EL (cell line): ENCODE measurements at places on chromosomes 4 and X.

DNA sequence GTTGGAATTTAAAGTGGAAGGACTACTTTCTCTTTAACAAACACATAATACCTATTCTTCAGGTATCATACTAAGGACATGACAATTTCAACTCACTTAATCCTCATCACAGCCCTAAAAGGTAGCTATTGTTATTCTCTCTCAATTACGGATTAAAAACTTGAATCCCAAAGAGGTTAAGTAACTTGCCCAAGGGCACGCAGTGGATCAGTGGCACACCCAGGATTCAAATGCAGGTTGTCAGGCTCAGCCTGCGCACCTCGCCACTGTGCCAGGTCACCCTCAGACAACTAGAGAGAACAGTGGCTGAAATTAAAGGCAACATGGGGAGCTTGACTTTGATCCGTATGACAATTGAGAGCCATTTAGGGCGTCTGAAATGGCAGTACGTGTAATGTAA is 67.6 kb downstream of the MFAP3L start:
- DNase-seq = no peak

DNA sequence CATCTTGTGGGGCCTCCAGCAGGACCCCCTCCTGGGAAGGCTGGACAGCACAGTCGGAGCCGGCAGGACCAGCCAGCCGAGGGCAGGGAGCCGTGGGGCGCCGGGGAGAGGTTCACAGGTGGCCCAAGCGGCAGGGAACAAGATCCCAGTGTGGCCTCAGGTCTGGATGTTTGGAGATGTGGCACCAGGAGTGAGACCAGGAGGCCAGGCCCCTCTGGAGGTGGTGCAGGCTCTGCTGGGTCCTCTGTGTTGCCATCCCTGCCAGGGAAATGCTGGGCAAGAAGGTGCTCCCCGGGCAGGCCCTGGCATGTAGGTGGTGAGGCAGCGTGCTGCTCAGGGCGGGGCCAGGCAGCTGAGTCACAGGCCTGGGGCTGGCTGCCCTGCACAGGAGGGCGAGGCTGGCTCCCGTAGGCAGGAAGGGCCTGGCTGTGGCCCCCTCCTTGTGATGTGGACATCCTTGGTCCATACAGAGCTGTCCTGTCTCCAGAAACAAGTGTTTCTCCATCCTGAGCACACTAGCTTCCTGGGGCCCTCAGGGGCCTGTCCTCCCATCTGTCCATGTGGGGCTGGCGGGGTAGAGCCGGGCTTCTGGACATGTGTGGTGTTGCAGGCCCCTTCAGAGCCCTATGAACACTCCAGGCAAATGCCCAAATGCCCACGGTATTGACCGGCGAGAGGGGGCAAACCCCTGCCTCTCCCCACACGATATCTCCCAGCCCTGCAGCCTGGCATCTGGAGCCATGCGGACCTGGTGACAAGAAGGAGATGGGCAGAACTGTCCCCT is 4.8 kb upstream of the HGFAC start:
- DNase-seq = peak; percentile 71

- no peak for DNase-seq
Observed at GRCh38 chr4:75434105-75434504, 80.1 kb downstream of the RCHY1 start.

DNA sequence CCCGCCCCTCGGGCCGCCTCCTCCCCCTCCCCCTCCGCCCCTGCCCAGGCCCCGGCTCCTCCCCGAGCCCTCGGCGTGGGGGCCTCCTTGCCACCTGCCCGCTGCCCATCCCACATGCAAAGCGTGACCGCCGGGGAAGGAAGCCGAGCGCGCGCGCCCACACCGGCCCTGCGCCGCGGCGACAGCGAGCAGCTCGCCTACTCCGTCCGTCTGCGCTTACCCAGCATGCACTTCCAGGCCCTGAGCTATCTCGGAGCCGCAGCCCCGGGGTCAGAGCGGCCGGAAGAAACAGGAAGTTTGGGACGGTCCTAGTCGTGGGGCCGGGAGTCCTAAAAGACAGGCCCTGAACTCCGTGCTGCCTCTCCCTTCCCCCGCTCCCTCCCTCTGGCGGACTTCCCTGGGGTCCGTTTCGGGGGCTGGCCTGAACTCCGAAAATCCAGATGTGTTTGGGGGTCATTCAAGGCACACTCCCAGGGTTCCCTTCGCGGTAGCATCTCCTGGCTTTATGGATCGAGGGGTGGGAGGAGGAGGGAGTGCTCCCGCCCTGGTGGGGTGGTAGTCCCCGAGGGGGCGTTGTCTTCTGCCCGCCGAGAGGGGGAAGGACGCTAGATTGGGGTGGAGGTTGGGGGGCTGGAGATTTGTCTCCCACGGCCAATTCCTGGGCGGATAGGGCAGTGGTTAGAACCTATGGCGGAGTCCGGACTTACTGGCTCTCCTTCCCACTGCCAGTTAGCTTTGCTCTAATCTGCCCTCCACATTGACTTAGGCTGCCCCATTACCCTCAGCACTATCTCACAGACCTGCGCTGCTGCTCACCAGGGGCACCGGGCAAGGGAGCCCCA is 25.0 kb upstream of the BCORL1 start:
- peak; percentile 67 for DNase-seq

DNA sequence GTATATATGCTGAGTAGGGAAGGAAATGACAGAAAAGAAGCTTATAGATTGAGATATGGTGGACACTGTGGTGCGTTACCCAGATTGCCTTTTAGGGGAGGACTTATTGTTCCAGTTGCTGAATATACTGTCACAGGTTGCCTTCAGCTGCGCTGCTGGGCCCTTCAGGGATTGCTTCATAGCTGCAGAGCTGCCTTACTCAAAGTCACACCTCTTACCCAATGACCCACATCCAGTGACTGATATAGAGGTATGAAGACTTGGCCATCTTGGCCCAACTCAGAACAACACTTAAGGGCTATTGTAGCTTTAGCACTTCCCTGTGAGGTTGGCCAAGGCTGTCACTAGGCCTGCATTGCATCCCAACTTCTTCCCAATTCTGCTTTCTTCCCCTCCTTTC is 63.4 kb upstream of the TMEM164 start:
- no peak for DNase-seq

GRCh38 chr4:5843573-5844530 is 49.0 kb downstream of the CRMP1 start:
- no peak for DNase-seq

GRCh38 chr4:27024805-27025204 is 164.2 kb downstream of the STIM2 start:
- DNase-seq = no peak

- DNase-seq = no peak
Observed at GRCh38 chr4:185892165-185892564, 80.2 kb upstream of the SORBS2 start.

DNA sequence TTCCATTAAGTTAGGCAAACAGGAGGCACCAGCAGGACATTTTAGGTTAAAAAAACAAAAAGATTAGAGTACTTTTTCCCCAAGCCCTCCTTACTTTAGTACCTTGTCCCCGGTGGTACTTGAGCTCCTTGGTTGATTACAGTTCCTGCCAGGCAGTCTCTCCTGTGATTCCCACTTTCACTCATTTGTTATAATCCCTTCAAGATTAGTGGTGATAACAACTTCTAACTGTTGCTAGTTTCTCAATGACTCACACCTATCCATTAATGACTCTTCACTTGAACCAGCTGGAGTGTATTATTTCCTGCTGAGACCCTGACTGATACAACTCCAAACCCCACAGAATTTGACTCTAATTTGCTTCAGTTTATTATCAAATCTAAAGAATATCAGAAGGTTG is 765.0 kb upstream of the DIAPH2 start:
- DNase-seq = no peak

GRCh38 chr4:108107101-108107500 is 61.6 kb downstream of the LEF1 start:
- DNase-seq = no peak

DNA sequence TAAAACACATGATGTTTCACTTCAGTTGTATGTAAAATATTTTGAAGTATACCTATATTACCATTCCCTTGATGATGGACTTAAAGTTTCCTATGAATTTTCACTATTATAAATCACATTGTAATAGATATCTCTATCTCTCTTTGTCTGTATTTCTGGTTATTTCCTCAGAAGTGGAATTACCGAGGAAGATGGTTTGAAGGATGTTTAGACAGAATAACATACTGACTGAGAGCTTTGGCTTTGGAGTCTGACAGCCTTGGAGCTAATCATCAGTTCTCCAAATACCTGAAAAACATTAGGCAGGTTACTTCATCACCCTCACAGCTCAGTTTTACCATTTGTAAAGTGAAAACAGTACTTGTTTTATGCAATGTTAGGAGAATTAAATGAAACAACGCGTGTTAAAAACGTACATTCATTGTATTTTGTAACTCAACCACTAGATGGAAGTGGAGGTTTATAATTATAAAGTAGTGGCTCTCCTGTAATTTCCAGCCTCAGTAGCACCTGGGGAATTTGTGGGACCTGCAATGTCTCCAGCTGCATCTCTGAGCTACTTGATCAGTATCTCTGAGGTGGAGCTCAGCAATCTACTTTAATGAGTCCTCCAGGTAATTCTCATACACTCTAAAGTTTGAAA is 14.3 kb downstream of the JCHAIN start:
- peak; percentile 35 for DNase-seq

DNA sequence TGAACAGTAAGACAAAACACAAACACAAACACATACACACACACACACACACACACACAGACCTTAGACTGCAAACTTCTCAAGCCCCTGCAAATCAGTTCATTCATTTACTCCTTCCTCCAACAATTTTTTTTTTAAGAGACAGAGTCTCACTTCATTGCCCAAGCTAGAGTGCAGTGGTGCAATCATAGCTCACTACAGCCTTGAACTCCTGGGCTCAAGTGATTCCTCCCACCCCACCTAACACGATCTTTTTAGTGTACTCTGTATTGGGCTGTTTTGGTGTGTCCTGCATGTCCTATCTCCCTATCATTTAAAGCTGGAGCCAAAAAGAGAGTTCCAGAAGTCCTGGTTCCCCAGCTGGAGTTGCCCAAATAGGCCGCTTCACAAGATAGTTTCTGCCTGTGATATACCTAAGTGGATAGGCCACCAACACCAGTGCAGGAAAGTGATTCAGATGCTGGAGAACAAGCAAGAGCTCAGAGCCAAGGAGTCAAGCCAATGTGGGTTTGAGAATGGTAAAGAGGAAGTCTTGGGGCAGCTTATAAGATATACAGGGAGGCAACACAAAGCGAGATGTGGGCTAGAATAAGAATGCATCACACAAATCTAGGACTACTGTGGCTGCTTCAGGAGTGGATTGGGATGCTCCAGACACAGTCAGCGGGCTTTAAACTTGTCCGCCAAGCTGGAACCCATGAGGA is 85.4 kb upstream of the RAPGEF2 start:
- no peak for DNase-seq

DNA sequence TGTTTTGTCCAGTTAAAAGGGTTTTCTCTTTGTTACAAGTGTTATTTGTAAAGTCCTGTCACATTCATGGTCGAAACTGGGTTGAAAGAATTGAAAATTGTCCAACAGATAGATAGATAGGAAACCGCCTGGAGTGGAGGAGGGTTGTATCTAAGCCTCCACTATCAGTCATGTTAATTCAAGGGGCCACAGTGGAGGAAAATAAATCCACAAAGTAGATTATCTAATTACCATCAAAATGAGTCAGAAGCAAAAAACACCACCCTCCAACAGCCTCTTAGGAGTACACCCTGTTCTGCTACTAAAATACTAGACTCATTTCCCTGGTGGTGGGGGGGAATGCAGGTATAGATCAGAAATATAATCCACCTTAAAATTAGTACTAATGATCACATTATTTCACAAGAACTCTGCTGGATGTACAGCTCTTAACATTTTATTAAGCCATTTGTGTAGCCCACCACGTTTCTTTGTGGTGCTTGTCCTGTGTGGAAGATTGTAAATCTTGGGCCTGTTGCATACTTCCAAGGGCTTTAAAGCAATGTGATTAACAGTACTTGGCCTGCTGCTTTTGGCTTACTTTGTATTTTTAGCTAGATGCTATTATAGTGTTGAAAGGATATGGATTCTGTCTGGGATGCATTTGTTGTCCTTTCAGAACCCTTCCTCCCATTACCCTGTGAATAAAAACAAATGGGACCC is 26.8 kb downstream of the RBBP7 start:
- no peak for DNase-seq

DNA sequence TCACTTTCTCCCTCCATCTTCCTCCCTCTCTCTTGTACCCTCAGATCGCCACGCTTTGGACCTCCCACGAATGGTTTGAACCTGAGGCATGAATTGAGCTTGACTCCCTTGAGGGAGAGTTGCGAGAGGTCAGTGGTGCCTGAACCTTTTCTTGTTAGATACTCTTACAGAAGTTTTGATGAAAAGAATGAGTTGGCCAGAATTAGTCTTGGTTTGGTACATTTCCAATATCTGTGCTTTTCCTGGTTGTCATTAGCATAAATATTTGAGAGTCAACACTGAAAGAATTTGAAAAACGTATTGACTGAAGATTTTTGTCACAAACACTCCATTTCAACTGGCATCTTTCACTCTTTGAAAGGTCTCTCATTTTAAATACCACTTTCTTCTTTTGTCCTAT is 510.6 kb upstream of the DIPK2B start:
- DNase-seq = peak; percentile 78

GRCh38 chr4:55947912-55948725 is 626 bp upstream of the CEP135 start:
- DNase-seq = peak; percentile 94

GRCh38 chr4:123235431-123235830 is 161.2 kb upstream of the SPRY1 start:
- peak; percentile 69 for DNase-seq

DNA sequence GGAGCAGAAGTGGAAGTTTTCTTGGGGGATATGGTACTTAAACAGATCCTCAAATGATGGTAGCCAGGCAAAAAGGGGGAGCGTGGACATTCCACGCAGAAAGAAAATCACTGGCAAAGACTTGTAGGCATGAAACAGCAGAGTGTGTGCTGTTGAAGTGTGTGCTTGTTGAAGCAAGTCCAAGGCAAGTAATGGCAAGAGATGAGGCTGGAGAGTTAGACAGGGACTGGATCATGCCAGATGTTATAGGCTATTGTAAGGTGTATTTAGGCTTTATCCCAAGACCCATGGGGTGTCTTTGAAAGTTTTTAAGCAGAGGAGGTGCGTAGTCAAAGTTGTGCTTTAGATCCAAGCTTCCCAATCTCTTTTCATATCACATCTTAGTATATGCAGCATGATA is 124.5 kb downstream of the MBNL3 start:
- DNase-seq = no peak
